ENCODE measurements at places on chromosomes 1 and 21.

DNA sequence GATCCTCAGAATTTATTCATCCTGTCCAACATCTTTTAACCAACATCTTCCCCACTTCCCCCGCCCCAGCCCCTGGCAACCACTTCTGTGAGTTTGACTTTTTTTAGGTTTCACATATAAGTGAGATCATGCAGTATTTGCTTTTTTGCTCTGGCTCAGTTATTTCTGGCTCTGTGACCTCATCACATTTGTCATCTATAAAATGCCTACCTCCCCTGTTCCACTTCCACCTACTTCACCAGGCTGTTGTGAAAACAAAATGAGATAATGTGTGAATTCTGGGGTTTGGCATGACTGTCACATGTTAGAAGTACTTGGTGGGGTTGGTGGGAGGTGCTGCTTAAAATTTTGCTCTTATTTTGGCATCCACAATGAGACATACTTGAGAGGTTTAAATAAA is 18.4 kb downstream of the HHAT start:
- DNase-seq: no peak

GRCh38 chr1:206506405-206507283 is 687 bp upstream of the RASSF5 start:
- no peak for DNase-seq

DNA sequence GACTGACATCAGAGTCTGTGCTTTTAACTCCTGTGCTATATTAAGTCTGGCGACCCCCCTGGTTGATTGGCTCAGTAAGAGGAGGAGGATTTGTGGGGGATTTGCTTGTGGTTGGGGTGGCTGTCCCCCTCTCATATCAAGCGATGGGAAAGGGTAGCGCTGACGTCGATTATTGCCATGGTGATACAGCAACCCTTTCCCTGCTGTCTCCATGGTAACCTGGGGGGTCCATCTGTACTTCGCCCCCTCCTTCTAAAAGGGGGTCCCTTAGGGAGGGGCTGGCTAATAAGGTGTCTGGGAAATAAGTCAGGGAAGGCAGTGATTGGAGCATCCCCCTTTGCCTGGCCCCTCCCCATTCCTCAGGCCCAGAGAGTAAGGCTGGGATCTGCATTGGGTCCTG is 4.7 kb downstream of the FAM229A start:
- DNase-seq: no peak

DNA sequence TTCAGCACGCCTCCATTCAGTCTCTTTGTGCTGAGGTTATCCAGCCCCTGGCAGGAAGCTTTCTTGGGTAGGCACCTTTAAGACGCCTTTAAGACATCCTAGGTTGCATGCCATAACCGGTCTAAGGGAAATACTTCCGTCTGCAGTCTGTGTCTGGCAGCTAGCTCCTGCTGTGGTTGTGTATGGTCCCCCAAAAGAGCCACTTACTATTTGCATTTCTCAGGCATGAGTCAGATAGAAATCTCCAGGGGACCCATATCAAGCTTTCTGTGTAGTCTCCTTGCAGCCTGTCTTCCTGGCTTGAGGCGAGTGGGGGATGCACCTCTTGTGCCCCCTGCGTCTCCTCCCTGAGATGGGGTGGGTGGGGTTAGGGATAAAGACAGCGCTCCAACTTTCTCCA is 10.0 kb upstream of the RYR2 start:
- DNase-seq: no peak

DNA sequence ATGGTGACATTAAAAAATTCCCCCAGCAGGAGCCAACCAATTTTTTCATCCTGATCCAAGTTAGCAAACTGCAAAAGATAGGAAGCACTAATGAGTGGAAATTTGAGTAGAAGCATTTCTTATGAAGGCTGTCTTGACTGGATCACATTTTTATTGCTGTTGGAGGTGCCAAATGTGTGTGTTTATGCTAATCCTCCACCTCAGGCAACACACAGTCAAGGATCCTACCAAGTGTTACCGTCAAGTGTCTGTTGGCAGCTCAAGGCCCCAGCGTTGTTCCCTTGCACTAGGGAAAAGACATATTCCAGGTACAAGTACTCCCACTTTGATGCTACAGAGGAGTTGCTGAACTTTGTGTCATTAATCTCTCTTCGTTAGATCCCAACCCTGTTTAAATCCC is 18.3 kb downstream of the METTL18 start:
- DNase-seq: no peak
